ENCODE measurements at places on chromosomes 5 and 9.

DNA sequence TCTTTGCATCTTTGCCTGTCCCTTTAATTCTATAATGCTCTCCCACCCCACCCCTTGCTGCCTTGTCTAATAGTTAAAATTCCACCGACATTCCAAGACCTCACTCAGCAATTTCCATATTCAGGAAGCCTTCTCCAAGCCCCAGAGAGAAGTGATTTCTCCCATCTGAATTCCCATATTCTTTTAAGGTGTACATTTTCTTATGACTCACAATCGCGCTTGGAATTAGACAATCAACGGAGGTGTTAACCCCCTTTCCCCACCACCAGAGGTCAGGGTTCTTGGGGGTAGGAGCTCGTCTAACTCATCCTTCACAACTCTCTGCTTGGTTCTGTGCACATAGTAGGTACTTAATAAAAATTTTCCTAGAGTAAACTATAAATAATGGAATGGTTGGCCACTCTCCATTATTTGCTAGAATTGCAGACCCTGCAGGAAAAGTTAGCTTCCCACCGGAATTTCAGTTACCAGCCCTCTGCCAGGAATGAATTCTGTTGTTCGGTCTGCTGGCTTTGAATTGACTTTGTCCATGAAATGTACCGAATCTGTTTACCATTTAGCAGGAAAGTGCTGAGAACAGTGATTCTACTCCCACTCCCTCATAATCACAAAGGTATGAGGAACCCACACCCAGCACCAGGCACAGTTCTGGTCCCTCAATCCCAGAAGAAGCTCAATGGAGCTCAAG, 5.0 kb downstream of the KCNIP1 start:
- DNase-seq, result no peak

DNA sequence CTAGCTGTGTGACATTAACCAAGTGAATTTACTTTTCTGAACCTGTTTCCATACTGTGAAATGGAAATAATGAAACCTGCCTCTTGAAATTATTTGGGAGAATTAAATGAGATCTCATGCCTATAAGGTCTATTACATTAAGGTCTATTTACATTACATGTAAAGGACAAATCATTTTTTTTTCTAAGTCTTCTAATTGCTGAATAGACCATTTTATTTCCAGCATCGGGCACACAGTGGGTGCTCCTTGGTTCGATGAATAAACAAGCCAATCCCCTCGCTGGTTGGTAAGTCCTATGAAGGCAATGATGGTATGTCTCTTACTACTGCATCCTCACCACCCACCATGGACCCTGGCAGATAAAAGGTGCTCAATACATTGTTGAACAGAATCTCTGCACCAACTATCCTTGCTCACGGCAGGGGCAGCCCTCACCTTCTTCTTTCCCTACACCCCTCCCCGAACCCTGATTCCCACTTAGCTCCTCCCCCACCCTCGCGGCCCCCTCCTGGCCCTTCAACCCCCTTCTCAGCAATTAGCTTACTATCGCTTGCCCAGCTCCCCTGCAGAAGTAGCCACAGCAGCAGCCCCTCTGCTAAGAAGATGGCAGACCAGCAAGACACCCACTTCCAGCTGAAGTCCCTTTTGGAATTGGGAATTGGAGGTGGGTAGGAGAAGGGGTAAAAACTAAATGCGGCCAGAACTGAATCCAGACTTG, 3.0 kb downstream of the PCDH1 start:
- no peak for DNase-seq

- DNase-seq, result no peak
These were observed 61.2 kb downstream of the VAV2 start for GRCh38 chr9:133930682-133931485.

DNA sequence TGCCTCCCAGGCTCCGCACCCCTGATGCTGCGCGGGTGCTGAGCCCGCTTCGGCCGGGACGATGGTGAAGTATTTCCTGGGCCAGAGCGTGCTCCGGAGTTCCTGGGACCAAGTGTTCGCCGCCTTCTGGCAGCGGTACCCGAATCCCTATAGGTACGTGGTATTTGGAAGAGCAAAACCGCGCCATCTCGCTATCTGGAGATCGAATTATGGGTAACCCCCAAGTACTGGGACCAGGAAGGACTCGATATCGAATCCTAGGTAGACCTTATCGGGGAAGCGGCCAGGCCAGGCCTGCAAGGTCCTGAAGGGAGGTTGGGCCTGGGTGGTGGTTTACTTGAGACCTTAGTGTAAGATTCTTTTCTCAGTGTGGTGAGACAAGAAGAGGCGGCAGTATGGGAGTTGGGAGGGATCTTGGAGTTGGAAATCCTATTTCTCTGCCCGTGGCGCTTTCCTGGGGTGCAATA, 359 bp downstream of the PRELID1 start:
- no peak for DNase-seq

DNA sequence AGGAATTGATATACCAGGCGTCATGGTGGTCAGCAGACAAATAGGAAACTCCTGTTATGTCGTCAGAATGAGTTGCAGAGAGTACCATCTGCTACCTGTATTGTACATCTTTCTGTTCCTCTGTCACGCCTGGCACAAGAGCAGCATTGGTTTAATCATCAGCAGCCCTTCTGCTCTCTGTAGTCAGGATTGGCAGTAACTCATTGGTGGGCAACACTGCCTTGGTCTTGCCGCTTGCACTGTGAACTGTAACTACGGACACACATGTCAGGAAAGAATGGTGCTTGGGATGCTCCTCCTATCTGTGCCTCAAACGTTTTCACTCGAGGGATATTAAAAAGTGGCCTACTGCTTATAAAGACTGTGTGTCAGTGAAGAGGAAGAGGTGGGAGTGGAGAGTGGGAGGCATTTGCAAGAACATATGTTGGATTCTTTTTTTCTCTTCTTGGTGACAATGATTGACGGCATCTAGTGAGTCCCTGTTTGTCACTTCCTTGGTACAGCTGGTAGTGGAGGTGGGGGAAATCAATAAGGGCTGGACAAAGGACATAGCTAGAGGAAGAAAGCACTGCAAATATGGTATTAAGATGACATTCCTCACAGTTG, 76.6 kb downstream of the F2RL2 start:
- no peak for DNase-seq

GRCh38 chr5:167702014-167702413, 589.4 kb upstream of the WWC1 start:
- no peak for DNase-seq

GRCh38 chr5:152813526-152813925, 408.4 kb upstream of the NMUR2 start:
- no peak for DNase-seq

DNA sequence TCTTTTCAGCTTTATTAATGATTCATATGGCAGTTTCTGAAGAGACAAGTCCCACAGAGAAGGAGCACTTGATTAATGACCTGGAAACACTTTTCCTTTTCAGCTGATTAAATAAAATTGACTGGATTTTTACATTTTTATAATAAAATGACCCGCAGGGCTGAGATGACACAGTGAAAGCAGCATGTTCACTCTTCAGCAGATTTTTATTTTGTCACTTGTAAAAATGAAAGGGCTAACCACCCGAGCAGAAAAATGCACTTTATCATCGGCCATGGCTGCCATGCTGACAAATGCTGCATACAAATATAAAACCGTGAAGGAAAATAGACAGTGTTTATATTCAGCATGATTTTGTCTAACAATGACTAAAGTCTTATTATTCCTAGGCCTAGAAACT, 321.6 kb upstream of the ITGA1 start:
- no peak for DNase-seq

GRCh38 chr9:19648672-19649071, 140.2 kb downstream of the SLC24A2 start:
- no peak for DNase-seq

DNA sequence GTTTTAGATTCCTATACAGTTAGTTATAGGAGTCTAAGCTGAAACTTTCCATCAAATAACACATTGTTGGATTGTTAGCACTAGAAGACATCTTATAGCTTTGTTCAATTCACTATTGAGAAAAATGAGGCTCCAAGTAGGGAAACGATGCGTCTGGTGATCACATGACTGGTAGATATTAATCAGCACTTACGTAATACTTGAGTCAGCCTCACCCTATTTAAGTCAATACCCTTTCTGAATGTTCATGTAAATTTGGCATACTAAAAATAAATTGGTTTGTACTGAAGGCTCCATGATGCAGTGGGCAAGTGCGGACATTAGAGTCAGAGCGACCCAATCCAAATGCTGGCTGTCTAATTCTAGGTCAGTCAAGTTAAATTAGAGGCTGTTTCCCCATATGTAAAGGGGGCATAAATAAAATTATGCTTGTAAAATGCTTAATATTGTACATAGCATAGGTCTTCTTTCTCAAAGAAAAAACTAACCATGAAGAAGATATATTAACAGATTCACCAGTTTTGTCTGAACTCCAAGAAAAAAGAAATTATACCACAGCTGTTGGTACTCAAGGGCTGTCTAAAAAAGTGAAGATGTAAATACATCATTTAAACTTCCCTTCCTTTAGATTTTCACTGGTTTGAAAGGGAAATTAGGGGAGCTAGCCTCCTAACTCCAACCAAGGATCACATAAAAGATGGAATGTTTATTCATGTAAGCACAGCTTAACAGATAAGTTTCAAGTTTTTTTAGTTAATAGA, 406.6 kb upstream of the TLE4 start:
- DNase-seq, result no peak

- no peak for DNase-seq
These were observed 85.0 kb upstream of the COL5A1 start for GRCh38 chr9:134556531-134557068.

DNA sequence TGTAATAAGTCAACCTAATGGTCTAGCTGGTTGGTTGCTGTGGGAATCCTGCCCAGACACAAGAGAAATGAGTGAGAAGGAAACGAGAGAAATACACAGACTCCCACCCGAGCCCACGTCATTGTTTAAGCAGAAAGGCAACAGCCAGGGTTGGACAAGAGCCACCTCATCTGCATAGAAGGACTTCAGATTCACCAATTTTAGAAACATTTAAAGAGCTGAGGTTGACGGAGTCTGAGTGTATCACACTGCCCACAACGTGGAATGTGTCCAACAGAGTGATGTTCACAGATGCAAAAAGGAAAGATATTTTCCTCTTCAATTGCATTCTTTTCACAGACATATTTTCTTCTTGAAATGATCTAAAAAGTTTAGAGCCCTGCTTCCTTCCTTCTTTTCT, 349.5 kb downstream of the AGTPBP1 start:
- no peak for DNase-seq

DNA sequence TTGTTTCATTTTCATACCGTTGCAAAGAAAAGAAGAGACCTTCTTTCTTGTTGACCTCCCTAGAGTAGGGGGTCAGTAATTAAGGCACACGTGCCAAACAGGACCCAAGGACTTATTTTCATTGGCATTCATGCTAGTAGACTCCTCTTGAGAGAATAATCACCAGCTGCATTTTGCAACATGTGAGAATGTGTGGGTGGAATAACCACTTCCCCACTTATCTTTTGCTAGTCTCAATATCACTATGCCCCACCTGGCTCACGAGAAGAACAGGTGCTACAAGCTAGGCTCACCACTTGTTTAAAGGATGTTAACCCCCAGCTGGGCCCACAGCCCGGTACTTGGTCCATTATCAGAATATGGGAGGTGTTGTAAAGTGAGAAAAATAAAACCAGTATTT, 460.7 kb upstream of the MEF2C start:
- DNase-seq, result peak; percentile 44

DNA sequence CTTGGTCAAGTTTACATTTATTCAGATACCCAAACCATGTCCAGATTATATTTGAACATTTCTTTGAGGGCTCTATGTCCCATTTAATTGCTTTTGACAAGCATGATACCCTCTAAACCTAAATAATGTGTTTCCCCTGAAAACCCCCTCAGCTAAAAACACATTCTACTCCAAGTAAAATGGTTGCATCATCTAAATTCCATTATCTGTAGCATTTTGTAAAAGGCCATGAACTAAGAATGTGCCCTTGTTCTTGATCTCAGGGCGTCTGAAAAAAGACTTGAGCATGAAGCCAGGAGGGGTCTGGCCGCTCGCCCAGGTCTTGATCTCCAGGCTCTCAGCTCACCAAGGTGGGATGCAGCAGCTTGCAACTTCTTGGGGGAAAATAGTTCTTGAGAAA, 53.5 kb upstream of the ERCC6L2 start:
- no peak for DNase-seq

DNA sequence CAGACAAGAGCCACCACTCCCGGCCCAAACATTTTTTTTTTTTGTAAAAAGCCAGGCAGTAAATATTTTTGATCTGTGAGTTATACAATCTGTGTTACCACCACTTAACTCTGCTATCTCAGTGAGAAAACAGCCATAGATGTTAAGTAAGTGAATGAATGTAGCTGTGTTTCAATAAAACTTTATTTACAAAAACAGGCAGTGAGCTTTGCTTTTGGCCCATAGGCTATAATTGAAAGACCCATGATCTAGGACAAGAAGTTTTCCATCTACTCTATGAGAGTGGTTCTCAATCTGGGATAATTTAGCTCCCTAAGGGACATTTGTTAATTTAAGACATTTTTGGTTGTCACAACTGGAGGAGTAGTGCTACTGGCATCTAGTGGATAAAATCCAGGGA, 91.0 kb downstream of the TMC1 start:
- DNase-seq, result no peak

- DNase-seq, result no peak
These were observed 478.4 kb upstream of the DAP start for GRCh38 chr5:11239261-11240015.

DNA sequence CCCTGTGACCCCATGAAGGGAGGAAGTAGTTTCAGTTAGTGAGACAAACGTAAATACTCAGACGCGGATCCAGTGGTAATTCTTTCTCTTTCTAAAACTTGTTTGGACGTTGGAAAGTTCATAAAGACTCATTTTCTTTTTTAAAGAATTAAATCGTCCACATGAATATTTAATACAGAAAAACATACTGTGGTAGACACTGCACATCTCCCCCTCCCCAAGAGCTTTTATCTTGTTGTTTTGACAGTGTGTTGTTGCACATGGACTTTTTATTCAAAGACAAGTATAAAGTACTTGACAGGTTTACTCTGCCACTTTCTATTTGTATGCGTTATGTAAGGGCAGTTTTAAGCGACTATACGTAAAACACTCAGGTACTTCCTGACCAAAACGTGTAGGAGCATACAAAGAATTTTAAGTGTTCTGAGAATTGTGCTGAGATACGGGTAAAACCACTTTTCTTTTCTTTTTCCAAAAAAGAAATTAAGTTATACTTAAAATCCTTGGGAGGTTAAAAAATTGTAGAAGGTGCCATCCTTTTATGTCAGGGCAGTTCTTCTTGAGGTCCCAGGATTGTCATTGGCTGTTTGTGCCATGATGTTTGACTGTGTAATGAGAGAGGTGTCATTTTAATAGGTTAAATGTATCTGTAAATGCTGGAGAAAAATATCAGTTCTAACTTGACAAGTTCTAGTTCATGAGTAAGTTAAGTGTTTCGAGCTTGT, 1.3 kb downstream of the NIPBL start:
- DNase-seq, result peak; percentile 27

GRCh38 chr9:87865626-87866025, 17.1 kb upstream of the SPATA31E1 start:
- no peak for DNase-seq

GRCh38 chr5:82320966-82321365, 42.8 kb upstream of the RPS23 start:
- no peak for DNase-seq

DNA sequence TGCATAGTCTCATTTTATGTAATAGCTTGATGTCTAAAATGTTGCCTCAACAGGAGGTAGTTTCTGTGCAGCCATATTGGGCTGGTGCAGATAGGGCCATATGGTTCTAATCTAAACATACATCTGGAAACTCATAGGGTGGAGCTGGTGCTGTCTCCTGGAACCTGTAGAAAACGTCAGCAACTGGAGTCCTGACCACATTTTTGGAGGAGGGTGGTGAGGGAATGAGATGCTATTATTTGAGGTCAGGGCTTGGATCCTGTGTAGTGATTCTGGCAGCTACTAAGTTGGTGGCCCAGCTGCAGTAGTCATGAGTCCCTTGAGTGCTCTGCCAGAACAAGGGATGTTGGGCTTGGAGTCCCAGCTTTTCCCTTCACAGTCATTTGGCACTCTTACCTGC, 14.1 kb downstream of the MAN2A1 start:
- DNase-seq, result no peak

All from germinal center (tissue), 1 donor.